Effector memory CD8-positive, alpha-beta T cell (primary cell): ENCODE measurements at places on chromosomes 13 and 19.

DNA sequence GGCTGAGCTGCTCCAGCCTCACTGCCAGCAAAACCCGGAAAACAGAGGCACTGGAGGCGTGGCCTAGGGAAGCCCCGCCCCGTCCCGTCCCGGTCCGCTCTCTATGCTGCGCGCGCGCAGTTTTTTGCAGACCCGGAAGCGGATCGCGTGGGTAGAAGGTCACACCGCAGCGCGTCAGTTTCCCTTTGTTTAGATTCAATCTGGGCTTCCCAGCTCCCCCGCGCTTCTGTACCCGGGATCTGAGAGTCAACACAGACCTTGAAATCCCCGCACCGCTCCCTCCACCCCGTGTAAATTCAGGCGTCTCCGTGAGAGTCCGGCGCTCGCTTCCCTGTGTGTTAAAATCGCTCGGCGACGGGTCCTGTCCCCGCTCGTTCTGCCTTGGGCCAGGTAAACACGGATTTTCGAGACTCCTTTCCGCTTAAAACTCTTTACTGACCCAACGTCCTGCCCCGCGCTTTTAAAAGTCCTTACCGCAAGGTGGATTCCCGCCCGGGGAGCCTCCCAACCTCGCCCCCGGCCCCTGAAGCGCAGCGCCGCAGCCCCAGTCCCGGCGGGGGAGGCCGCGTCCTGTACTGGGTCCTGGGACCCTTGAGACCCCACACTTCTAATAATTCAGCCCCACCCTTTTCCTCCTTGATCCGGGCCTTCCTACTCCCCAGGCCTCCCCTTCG lies at the start of gene ZNF610:
Gene ZNF610, plus strand, starts transcription at position 127 of the 674 bp plus-strand sequence. CDS start 12,930 bp downstream, outside the sequence.
- DNase-seq = peak; percentile 80

- DNase-seq = no peak
Observed at GRCh38 chr13:103006641-103007426, 59.4 kb downstream of the SLC10A2 start.

GRCh38 chr19:16561382-16561781 lies 10.8 kb downstream of the SLC35E1 start:
- DNase-seq = no peak

DNA sequence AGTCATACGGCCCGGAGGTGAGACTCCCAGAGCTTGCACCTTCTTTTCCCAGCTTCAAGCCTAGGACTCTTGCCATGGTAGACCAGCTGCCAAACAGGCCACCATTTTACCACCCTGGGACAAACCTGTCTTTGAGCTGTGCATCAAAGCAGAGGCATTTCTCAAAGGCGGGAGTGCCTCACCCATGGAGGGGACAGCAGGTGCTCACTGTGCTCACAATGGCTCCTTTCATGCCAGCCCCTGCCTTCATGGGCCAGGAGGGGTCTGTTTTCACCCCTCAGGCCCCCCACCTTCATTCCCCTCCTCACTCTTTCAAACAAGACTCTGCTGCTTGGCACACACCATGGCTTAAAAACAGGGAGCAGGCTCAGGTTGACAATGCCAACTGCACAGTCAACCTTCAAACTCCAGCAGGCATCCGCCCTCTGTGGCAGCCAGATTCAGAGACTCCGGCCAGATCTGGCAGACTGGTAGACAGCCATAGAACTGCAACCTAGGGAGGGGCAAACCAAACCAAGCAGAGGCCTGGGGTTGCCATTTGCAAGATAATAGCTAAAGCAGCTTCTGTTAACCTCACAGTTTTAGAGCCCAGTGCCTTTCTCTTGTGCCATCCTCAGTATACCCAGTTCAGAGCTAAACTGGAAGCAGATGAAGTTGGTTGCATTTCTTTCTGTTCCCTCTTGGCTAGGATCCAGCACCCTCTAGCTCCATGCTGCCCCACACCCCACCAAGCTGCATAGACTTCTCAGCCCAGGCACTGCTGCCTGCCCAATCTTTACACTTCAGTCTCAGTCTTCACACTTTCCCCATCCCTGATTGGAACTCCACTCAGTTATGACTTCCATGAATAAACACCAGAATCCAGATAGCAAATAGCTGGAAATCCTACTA lies 93.9 kb upstream of the SPATA13 start:
- DNase-seq = no peak

DNA sequence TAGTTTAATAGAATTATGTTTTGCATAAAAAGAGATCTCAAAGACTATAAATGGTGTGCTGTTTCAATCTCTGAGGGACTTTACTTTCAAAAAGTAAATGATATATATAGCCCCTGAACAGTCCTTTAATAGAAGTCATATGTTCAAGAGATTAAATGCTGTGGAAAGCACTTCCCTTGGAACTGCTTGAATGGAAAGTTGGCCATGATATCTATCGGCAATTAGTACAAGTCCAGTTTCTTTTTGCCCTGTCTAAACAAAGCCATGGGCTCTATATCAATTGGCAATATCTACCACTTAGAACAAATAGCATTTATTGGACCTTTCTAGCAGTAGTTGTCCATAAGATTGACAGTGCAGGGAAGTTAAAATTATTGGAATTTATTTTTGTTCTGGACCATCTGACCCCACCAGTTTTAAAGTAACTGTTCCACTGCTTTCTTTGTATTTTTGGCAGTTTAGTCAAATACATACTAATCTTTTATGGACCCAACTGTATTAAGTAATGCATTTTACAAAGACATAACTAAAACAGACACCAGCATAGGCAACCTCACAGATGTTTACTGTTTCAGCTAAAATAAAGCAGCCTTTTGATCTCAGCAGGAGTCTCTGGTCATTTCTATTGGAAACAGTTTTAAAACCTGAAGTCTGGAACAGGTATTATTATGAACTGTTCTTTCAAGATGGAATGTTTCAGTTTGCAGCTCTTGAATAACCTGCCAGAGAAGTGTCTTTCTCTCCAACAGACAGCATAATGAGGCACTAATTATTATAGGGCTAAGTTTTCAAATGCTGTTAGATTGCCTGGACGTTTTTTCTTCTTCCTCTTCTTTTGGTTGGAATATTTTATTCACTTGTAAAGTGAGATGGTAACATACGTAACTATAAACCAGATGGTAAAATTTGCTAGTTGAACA lies 282.6 kb downstream of the DCLK1 start:
- no peak for DNase-seq

GRCh38 chr13:65468628-65469027 lies 1761.5 kb downstream of the PCDH9 start:
- no peak for DNase-seq

DNA sequence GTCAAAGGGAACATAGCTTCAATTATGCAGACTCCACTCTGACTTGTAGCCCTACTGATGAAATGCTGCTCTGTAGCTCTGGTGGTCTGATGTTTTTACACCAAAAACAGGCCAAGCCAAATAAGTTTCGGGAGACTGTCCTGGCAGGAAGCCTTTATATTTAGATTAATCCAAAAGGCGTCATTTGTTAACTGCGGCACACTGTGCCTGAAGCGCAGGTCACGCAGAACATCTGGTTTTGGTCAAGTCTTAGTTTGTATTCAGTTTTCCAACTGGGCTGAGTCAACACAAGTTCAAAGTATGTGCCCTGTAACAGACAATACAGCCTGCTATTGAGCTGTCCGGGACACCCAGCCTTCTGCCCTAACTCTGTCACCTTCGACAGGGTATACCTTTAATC lies 154.6 kb upstream of the IPO5 start:
- no peak for DNase-seq

DNA sequence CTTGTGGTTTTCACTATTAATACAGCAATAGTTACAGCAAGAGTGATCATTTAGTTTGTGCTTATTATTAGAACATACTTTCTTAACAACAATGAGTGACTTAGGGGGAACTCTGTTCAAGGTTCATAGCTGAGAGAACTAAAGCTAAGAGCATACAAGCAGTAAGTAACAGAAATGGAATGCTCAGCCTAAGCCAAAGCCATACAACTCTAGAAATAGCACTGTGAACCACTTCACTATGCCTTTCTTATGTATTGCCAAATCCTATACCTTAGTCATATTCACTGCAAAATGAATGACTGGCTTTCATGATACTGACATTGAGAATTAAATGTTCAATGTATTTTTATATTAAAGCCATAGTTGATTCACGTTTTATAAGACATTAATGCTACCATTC lies 599.7 kb upstream of the SLITRK1 start:
- no peak for DNase-seq

- DNase-seq = no peak
Observed at GRCh38 chr19:23415561-23416191, 20.4 kb upstream of the ZNF91 start.

- DNase-seq = no peak
Observed at GRCh38 chr19:31749231-31749630, 400.0 kb upstream of the TSHZ3 start.

GRCh38 chr13:21616880-21617279 lies 12.9 kb upstream of the MICU2 start:
- DNase-seq = no peak

DNA sequence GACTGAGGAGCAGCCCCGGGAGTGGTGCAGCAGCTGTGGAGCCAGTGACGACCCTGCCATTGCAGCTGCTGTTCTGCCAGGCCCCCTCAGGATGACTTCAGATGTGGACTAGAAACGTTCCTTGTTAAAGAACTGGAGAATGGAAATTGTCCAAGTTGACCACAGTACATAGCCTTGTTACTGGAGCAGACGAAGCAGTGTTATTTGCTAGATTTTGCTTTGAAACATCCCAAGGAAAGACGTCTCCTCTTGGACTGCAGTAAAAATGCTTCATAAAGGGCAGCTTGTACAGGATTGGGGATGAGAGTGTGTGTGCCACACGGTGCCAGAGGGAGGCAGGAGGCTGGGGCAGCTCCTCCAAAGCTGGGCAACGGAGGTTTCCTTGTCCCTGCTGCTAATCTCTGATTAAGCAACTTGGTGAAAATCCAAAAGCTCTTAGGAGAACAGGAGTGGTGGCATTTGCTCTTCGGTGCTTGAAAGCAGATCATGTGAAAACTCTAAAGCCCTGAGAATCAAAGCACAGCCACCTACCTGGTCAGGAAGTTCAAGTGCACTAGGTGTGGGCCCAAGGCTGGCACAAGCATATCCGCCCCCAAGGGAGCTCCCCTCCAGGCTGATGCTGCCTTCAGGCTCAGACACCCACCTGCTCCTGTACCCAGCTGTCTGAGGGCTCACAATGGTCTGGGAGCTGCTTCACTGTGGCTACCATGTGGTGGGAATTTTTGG lies 34.5 kb downstream of the SHISA2 start:
- no peak for DNase-seq

GRCh38 chr13:107210723-107211030 lies 642.7 kb upstream of the ARGLU1 start:
- DNase-seq = no peak

DNA sequence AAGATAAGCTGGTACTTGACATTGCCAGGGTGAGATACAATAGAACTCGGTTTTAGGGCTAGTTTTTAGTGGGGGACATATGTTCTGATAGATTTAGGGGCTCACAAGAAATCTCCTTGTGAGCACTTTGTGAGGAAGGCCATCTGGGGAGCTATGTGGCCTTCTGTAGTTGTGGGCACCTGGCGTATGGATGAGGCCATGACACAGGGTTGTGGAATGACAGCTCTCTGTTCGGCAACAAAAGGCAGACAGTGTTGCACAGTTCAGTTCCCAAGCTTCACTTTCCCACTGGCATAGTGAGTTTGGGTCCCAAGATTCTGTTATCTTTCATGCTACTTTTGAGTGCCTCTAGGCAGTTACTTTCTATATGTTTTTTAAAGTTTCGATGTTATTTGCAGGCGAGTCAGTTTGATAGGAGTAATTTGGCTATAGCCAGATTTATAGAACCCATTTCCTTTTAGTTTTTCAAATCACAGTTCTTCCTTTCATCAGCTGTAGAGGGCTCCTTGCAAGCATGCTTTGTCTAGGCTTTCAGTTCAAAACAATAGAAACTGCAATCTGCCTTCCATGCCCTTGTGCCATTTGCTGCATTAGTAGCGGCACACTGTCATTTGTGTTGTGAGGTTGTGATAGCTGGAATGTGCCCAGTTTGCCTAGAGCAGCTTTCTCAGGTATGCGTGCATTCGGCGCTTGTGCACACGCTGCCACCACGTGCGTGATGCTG lies 70.6 kb upstream of the TEX29 start:
- DNase-seq = no peak

DNA sequence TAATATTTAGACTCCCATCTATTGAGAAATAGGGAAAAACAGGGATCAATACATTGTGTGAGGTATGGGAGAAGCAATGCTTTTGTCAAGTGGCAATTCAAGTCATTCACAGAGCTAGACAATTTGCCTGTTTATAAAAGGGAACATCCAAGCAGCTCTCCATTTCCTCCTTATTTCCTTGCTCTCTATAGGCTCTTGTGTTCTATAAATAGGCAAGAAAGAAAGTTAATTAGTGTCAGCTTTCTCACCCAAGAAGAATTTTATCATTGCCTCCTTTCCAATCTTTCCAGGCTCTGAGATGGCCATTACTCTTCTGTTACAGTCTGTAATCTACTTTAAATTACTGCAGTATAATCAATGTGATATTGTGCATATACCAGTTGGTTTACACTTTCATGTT lies 199.9 kb downstream of the LHFPL6 start:
- no peak for DNase-seq

GRCh38 chr19:46426506-46427162 lies 2.1 kb downstream of the PNMA8C start:
- no peak for DNase-seq
